Activated T-cell treated with anti-CD3 and anti-CD28 coated beads, Interleukin-2, amount 50 U/mL, for 4 hours (primary cell): ENCODE measurements at places on chromosomes 6 and 20.

DNA sequence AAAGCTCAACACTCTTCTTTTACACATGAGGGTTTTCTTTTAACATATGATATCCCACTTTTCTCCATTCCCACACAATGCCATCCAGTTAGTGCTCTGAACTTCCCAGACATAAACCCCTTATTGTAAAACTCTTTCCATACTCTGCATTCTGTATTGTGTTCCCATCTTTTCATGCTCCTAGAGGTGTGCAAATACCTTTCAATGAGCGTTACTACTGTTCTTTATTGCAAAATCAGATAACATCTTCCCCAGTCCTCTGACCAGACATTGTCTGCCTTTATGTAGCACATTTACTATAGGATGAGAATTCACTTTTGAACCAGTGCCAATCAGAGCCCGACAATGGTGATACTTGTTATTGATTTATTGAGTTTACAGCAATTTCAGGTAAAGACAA is 296.2 kb downstream of the GRIK2 start:
- no peak for DNase-seq

GRCh38 chr6:43386492-43386891 is 17.0 kb upstream of the ZNF318 start:
- DNase-seq: no peak

- no peak for DNase-seq
These were observed 815.7 kb downstream of the QKI start for GRCh38 chr6:164230259-164230658.

- no peak for DNase-seq
These were observed 75.1 kb upstream of the ATXN1 start for GRCh38 chr6:16836144-16836981.
